ENCODE measurements at places on chromosomes 3 and 15.

GRCh38 chr15:27642981-27643380 lies 456.1 kb downstream of the OCA2 start:
- no peak for DNase-seq

- DNase-seq = no peak
Observed at GRCh38 chr15:25600751-25601150, 161.9 kb upstream of the UBE3A start.

GRCh38 chr3:81718311-81718710 lies 43.1 kb downstream of the GBE1 start:
- DNase-seq = no peak

DNA sequence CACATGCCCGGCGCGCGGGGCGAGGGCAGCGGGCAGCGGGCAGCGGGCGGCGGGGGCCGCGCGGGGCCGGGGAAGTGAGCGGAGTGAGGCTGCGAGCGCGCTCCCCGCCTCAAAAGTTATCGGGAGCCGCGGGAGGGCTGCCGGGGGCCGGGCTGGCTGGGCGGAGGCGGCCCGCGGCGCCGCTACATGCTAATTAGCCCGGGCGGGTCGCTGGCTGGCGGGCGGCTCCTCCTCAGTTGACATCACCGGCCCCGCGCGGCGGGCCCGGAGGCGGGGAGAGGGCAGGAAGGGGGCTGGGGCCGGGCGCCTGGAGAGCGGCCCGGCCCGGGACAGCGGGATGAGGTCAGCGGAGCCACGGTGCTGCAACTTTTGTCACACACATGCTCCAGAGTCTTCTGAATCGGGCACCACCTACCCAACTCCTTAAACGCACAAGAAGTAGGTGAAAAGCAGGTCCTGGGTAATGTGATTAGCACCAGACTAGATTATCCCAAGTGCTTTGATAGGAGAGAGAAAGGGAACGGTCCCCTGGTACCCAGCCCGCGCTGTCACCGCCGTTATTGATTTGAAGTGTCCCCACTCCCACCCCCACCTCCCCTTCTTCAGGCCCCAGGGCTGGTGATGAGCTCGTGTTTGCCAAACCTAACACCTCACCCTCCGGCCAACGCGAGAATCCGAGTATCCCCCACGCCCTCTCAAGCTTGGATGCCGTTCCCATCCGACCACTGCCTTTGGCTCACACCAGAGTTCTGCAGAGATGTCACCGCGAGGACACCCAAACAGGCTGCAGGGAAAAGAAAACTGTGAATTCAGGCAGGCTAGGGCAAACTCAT lies at the start of gene HEG1:
TSS of gene HEG1 (minus strand) at position 85 of the 833 bp plus-strand sequence. CDS start 107 bp downstream, outside the sequence.
- peak; percentile 77 for DNase-seq

- DNase-seq = no peak
Observed at GRCh38 chr3:186369217-186369616, 7.2 kb upstream of the DGKG start.

Measured in hematopoietic multipotent progenitor cell treated with erythropoietin and hydrocortisone succinate and interleukin-3 and kit ligand, for 4 days (in vitro differentiated cells).